GM12864 (cell line): ENCODE measurements at places on chromosomes 3 and 15.
A peak's percentile ranks its signal among the peaks of the same experiment; 100 is the strongest.

DNA sequence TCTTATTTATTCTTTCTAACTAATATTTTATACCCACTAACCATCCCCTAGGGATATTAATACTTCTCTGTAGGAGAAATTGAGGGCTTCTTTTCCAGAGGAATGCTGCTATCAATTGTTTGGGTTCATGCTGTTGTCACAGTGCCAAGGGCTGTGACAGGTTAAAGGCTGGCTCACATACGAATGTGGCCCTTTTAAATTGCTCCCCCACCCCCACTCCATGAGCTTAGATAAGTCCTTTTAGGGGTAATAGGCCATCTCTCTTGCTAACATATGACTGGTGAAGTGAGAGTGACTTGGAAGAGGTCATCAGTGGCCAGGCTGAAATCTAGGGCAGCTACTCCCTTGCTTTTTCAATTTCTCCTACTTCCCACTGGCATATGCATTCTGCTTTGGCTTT lies 121.9 kb upstream of the DPH6 start:
- no peak for DNase-seq

DNA sequence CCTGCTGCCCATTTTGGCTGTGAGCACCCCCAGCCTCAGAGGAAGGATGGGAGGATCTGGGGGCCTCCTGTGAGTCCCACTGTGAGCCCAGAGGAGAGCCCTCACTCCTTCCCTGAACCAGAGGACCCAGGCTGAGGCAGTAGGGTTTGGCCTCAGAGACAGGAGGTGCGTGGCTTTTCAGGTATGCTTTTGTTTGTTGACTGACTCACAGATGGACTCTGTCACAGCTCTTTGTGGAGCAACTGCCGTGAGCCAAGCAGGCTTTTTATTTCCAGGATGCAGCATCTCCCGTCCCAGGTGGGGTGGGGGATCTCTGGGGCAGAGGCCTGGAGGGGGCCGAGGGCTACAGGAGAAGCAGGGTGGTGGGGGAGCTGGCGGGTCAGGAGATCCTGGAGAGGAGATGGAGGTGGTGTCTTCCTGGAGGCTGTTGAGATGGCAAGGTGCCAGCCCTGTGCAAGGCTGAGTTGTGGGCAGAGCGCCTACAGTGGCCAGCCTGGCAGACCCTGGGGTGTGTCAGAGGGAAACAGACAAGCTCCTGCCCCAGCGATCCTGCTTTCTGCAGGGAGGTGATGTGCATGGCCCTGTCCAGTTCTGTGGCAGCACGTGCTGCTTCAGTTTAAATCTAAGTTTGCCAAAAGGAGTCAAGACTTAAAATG lies 24.0 kb downstream of the PLXNA1 start:
- DNase-seq, result no peak

GRCh38 chr15:76345880-76346668 lies 9.5 kb downstream of the ISL2 start:
- DNase-seq, result no peak

DNA sequence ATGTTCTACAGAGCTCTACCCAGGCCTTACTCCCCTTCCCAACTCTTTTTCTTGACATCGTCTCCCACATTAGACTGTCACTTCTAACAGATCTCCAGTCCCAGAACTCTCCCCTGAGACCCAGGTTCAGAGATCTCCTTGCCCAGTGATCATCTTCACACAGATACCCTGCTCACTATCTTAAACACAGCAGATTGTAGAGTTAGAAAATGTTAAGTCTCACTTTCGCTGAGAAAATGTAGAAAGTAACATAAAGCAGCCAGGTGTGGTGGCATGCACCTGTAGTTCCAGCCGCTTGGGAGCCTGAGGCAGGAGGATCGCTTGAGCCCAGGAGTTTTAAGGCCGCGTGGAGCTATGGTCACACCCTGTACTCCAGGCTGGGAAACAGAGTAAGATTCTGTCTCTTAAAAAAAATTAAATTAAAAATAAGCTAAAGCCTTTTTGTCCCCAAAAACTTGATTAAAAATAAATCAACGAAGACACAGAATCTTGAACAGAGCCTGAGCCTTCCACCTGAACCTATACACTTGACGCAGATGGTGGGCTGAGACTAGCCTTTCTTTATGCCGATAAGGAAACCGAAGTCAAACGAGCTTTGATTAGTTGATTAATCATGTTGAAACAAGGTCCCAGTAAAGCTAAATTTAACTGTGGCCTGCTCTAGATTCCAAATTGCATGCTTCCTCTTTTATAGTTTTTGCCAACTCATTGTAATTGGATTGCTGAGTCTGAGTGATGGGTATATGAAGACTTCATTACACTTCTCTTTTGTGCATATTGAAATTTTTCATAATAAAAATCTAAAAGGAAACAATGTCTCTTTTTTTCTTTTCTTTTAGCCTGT lies 31.3 kb upstream of the BLM start:
- DNase-seq, result no peak

DNA sequence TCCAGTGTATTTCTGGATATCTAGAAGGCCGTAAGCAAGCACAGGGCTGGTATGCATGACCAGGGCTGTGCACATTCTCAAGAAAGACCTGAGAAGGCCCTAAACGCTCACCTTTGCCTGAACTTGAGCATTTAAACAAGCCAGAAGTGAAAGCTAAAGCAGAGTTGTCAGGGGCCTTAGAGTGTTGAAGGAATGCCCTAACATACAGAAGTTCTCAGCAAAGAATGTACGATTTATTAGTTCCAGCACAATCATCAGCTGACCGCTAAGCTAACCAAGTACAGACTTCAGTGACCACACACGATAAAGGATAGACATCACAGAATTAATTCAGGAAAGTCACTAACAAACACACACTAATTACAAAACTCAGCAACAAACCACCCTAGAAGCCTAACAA lies 8.7 kb downstream of the HLTF start:
- no peak for DNase-seq

DNA sequence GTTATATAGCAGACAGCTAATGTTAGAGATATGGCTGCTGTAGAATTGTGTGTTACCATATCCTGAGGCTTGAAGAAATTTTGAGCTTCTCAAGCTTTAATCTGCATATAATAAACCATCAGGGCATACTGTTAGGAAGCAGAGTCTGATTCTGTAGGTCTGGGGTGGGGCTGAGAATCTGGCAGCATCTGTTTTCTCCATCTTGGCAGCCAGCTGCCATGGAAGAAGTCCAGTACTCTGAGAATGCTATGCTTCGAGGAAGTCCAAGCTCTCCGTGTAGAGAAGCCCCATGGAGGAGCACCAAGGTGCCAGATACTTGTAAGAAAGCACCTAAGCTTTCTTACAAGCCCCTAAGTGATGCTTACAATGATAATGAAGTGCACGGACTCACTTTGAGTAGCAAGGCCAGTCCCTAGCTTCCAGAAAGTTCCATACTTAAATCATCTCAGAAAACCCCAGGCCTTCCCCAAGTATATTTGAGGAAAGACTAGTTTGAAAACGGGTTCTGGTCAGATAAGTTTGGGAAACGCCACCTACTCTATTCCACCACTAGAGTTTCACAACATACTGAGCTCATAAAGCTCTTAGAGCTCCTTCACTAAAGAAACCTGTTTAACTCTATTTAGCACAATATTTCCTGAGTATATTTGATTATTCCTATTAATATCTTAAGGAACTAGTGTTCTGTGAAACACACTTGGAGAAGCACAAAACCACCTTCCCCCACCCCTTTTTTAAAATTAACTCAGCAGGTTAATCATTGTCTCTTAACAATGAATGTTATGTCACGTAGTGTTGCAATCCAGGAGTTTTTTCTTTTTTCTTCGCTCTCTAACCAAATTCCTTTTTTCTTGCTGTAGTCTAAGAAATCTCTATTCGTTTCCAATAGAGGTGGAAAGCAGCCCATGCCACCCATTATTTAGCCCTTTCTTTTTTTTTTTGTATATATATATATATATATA lies 59.9 kb upstream of the RASGRP1 start:
- no peak for DNase-seq

- DNase-seq, result no peak
These were observed 18.6 kb downstream of the CD200R1 start for GRCh38 chr3:112956351-112956750.

DNA sequence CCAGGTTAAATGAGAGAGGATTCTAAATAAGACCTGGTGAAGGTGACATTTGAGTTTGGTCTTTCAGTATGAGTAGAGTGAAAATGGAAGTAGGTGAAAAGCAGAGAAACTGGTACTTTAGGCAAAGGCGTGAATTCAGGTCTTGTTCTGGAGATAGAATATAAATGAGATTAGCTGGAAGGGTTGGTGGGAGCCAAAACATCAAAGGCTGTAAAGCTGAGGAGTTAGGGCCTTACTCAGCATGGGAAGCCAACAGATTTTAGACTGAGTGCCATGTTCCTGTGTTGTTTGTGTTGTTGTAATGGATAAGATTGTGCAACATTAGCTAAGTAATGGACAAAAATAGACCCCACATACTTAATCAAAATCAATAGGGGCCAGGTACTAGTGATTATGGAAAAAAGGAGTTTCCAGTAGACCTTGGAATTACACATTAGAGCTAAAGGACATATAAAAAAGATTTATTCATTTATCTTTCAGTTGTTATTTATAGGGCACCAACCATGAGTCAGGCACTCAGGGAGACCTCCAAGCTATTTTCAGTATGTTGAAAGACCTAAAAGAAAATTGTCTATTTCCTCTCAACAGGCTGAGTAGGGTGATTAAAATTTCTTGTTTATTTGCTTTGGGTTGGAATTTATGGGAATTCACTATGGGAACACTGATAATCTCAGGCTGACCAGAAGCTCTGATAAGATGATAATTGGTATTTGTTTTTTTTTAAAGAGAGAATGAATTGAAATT lies 20.8 kb downstream of the ARL14 start:
- DNase-seq, result no peak

DNA sequence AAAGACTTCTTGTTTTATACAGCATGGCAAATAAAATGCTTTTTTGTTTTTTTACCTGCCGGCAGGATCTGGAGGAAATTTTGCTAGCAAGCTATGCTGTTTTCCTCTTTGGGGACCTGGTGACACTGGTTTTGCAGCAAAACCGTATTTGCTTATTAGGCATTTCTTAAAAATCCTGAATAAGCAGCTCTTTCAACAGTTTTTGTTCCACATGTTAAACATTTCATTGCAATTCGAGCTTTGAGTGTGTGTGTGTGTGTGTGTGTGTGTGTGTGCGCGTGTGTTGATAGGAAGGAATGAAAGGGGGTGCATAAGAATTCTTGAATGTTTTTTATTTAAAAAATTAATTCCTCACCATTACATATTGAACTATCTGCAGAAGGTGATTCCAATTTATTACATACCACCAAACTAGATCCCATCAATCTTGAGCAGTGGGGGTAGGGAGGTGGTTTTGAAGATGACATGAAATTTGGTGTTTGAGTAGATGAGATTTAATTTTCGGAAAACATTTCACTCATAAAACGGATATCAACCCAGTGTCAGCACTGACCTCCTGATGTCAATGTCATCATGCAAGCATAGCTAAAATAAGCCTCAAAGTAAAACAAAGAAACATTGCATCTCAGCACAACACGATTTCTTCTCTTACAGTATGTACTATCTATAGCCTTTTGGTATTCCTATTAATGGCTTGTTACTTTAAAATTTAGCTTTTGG lies 17.3 kb downstream of the ZBTB38 start:
- no peak for DNase-seq

GRCh38 chr15:81776976-81777375 lies 268.8 kb downstream of the MEX3B start:
- no peak for DNase-seq

DNA sequence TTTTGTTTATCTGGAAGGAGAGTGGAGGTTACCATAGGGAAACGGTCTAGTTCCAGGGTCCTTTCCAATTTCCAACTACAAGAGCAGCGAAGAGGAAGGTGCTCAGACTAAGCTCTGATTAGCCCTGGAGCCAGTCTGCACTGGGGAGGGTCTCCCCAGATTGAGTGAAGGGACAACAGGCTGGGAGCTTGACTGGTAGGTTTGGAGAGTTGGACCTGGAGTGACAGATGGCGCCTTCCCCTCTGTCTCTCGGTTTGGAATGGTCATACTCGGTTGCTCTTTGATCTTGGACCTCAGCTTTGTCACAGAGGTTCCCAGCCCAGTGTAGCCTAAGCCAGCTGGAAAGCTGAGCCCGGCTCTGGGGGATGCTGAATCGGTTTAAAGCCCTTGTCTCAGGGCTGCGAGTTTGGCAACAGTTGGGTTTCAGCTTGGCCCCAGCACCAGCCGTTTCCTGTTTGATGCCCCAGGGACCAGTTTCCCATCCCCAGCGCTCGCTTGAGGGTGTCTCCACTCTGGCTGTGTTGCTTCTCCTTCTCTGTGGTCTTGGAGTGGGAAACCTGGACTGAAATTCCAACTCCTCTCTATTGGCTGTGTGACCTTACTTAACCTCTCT lies 53.1 kb upstream of the ULK4 start:
- no peak for DNase-seq

DNA sequence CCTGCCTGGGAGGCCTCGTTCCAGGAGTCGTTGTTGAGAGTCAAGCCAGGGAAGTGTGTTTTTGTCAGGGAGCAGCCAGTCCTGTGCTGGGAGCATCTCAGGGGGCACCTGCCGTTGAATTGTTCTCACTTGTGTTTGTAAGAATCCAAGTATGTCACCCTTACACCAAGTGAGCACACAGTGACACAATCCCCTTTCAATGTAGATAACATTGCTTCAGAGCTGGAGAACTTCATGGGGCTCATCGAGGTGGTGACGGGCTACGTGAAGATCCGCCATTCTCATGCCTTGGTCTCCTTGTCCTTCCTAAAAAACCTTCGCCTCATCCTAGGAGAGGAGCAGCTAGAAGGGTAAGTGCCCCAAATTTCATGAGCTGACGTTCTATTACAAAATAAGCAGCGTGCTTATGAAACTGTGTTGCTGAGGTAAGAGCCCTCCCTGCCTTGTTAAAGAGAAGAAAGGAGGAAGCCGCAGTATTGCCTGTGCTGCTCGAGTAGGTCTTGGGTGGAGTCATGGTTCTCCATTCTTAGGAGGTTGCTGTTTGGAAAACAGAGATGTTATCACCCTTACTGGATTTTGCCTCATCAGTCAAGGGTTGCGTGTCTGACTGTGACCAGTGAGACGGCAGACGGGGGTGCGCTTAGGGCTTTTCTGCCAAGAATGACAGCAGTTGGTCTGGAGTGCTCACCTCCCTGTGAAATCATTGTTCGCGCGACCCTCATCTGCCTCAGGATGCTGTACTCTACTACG lies 108.1 kb downstream of the PGPEP1L start:
- no peak for DNase-seq

- DNase-seq, result no peak
These were observed 74.6 kb upstream of the SPATA12 start for GRCh38 chr3:56985878-56986277.

GRCh38 chr15:59501597-59501996 lies 63.6 kb downstream of the FAM81A start:
- peak; percentile 35 for DNase-seq

DNA sequence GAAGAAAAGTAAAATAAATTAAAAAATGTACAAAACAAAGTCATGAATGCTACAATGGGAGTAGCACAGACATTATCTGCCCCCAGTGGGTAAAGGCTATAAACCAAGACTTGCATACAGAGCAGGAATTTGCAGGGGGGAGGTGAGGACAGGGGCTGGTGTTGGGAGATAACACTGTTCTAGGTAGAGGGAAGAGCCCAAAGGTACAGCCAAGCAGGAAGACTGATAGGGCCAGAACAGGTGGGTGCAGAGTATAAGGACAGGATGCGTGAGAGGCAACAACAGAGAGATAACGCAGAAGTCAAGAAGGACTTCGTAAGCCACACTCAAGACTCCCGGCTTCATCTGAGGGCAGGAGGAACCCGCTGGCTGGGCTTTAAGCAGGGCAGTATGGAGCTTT lies 146.5 kb downstream of the CTNNB1 start:
- DNase-seq, result no peak

GRCh38 chr15:58052334-58052733 lies 13.2 kb downstream of the ALDH1A2 start:
- no peak for DNase-seq

GRCh38 chr15:57485869-57486268 lies 105.8 kb upstream of the MYZAP start:
- DNase-seq, result no peak
